ENCODE measurements at places on chromosomes 3 and 15.

DNA sequence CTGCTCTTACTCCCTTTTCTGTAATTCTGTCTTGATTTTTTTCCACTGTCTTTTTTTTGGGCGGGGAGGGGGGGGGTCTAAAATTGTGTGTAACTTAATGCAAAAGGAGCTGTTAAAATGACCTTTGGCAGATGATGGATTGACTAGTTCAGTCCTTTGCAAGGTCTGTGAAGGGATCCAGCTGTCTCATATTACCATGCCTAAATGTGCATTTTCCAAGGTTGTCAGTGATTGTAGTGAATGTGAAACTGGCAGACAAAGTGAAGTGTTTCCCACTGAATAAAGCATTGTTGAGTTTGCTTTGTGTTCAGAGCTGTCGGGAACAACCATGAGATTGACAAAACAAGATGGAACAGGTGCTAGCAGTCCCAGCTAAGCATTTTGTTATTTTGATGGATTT is 110.1 kb upstream of the SKOR1 start:
- no peak overlapping the region for H3K27ac ChIP-seq
- H3K4me1 ChIP-seq, result no peaks in the 10 kb centered on the region
- no peak overlapping the region for H3K4me3 ChIP-seq
- no peaks in the 10 kb centered on the region for H3K27me3 ChIP-seq
- no peak for DNase-seq
- no peaks in the 10 kb centered on the region for H3K36me3 ChIP-seq

- no peak overlapping the region for H3K4me3 ChIP-seq
- no peaks in the 10 kb centered on the region for H3K27me3 ChIP-seq
- no peaks in the 10 kb centered on the region for H3K36me3 ChIP-seq
- H3K4me1 ChIP-seq, result no peaks in the 10 kb centered on the region
Observed at GRCh38 chr3:77412021-77412438, 372.1 kb downstream of the ROBO2 start.

DNA sequence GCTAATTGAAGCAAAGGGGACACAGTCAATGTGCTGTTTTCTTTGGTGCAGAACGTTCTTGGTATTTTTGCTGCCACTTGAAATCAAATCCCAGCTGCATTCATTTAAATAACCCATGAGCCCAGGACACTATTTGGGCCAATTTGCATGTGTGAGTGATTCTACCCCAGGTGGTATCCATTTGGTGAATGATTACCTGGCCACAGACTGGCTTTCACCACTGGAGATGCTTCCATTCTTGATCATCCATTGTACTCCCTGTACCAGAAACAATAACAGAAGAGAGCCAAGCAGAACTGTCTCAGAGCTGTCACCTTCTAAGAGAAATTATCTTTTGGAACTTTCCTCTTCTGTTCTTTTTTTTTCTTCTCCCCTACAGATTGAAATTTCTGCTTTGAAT is 139.7 kb upstream of the RARB start:
- no peak overlapping the region for H3K4me3 ChIP-seq
- H3K27ac ChIP-seq, result no peak overlapping the region

GRCh38 chr3:132283916-132284405 is 33.2 kb upstream of the ACP3 start:
- no peaks in the 10 kb centered on the region for H3K4me1 ChIP-seq
- H3K4me3 ChIP-seq, result no peak overlapping the region
- no peaks in the 10 kb centered on the region for H3K36me3 ChIP-seq
- DNase-seq, result no peak
- peaks cover 4% of the 10 kb centered on the region for H3K27me3 ChIP-seq

Measured in activated CD8-positive, alpha-beta T cell treated with anti-CD3 and anti-CD28 coated beads, Interleukin-2, amount 10 ng/mL, durations not matched to agents 7 days and 5 days (primary cell).